ENCODE measurements at places on chromosomes 6 and 20.

GRCh38 chr20:14332866-14333265 lies 4.5 kb downstream of the FLRT3 start:
- no peak for DNase-seq

DNA sequence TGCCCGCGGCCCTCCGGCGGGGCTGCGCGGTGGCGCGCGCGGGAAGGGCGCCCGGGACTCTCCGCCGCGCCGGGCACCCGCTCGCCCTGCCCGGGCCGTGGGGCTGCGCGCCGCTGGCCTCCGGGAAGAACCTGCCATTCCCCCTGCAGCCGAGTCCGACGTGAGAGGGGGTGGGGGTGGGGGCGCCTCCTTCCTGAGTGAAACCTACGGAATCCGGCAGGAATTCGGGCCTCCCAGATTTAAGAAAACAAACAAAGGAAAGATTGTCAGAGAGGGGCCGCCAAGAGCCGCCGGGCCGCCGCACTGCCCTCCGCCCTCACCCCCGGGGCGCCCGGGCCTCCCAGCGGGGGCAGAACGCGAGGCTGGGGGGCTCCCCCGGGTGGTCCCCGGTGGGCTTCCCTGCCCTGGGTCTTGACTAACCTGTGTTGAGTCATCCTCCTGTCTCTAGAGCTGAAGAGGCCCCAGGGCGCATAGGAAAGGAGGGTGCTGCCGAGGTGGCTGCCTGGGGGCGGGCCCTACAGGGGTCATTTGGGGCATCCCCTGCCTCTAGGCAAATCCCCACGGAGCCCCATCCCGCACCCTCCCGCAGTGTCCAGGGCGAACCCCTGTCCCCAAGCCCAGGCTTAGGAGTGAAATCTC lies 42.2 kb upstream of the FOXP4 start:
- DNase-seq: peak; percentile 88

DNA sequence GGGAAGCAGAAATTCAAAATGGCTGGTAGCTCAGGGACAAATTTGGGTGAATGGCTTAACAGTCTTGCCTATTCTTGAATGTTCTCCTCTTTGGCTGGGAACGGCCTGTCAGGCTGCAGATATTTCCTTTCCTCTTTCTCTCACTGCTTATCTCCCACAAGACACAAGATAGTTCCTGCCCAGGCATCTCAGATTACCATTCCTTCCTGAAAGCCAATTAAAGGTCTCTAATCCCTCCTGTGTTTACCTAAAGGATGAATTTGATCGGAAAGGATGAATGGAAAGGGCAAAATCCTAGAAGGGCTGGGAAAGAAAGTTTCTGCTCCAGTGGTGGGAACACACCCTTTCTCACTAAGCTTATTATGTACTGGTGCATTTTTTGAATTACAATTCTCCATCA lies 95.9 kb upstream of the JAG1 start:
- peak; percentile 28 for DNase-seq

DNA sequence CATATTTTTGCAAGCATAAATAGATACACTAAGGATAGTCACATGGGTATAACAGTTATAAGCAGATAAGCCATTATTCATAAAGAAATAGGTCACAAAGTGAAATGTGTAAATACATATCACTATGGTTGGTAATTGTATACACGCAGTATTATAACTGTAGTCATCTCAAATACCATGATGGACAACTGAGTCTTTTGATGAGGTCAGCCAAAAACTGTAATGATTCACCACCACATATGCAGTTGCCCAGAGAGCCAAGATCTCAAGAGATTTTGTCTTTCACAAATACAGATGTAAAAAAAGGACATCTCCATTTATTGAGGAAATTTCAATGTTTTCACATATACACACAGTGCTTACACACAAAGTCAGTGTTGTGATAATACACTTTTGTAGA lies 28.3 kb downstream of the ZNF292 start:
- DNase-seq: no peak

DNA sequence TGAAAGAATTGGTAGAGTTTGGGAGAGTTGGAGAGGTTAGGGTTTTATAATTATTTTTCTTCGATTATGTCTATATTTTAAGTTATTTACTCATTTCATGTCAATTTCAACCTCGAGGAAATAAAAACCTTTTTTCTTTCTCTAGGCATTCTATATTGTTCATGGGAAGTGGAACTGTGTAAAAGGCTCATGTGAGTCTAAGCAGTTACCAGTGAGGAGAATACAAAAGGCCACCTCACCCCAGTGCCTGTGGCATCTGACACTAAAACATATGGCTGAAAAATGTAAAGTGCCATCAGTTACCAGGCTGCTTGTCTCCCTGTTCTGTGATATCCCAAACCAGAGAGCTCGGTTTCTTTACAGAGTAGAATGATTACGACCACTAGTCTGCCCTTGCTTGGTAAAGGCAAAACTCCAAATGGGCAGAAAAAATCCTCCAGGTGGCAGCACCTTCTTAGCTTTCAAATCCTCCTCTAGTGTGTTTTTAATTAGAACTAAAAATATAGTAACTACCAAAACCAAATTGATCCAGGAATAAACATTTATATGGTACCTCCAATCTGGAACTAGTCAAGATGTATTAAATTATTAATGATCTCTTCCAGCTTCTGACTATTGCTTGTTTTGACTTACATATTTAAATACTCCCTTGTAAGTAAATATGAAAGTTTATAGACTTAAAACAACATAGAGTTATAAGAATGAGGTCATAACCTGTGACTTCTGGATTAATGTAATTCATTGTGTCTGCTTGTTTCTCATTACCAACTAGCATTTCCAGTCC lies 122.6 kb upstream of the MCHR2 start:
- DNase-seq: peak; percentile 24

- DNase-seq: no peak
These were observed 107.0 kb downstream of the TNFRSF21 start for GRCh38 chr6:47202644-47203205.

- DNase-seq: peak; percentile 86
These were observed 85.5 kb upstream of the RPS6KA2 start for GRCh38 chr6:166712286-166713228.

- no peak for DNase-seq
These were observed 28.9 kb downstream of the STMND1 start for GRCh38 chr6:17130786-17131185.

DNA sequence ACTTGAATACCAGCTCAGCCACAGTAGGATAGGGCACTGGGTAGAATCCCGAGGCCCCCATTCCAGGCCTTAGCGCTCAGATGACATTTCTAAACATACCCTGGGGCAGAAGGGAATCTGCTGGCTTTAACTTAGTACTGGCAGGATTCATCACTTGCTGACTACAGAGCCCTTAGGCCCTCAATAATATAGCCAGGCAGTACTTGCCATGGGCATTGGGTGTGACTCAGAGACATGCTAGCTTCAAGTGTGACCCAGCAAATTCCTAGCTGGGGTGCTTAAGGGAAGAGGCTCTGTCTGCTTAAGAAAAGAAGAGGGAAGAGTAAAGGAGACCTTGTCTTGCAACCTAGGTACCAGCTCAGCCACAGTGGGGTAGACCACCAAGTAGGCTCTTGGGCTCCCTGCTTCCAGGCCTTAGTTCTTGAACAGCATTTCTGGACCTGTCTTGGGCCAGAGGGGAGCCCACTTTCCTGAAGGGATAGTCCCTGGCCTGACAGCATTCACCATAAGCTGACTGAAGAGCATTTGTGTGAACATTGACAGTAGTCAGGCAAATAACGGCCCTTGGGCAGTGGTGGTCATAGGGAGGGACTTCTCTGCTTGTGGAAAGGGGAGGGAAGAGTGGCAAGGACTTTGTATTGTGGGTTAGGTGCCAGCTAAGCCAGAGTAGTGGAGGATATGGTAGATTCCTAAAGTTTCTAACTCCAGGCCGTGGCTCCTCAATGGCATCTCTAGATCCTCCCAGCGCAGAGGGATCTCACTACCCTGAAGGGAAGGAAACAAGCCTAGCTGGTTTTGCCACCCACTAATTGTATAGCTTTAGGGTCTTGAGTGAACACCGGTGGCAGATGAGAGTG lies 48.5 kb upstream of the HACE1 start:
- DNase-seq: no peak

DNA sequence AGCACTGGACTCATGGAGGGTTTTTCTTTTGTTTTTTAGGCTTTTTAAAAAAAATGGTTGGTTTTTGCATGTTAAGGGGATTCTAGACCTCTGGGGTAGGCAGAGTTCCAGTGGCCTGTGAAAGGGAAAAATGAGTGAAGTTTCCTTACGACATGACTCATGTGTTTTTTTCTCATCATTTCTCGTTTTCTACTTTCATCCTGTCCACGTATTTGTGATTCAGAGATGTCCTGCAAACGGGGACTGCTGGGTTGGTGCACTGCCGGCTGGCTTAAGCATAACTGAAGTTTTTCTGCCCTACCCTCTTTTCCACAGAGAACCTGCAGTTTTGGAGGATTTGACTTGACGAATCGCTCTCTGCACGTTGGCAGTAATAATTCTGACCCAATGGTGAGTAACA lies 182.3 kb downstream of the SASH1 start:
- DNase-seq: no peak

GRCh38 chr6:116253188-116253504 lies 729 bp downstream of the TSPYL4 start:
- DNase-seq: no peak

DNA sequence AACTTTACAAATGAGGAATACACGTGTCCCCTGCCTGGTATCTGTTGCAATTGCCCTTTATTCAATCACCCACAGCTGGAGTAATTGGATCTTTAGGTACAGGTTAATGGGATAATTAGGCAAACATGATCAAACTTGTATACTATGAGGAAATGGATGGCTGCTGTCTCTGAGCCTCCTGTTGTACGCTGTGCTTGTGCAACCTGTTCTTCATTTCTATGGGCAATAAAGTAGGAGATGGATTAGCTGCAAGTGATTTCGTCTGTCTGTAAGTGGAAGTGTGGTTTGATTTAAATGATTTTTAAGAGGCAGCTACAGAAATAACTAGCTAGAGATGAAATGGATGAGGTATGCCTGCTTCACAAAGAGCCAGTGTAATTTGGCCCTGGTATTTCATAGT lies 474.1 kb downstream of the RNF144B start:
- DNase-seq: no peak

DNA sequence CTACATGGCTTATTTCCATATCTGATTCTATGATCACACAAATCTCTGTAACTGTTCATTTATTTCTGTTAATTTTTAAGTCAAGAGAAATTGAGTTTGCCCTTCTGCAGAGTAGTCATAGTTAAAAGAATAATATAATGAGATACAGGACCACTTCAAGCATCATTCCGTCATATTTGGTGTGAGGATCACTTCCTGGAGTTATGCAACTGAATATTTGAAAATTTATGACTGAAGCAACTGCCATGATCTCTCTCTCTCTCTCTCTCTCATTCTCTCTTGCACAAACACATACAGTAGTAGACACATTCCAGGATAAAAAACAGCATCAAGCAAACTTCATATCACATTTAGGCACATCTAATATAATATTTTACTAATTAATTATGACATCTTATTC lies 116.4 kb downstream of the COL9A1 start:
- no peak for DNase-seq

GRCh38 chr6:55438203-55438602 lies 110.9 kb downstream of the GFRAL start:
- DNase-seq: no peak

DNA sequence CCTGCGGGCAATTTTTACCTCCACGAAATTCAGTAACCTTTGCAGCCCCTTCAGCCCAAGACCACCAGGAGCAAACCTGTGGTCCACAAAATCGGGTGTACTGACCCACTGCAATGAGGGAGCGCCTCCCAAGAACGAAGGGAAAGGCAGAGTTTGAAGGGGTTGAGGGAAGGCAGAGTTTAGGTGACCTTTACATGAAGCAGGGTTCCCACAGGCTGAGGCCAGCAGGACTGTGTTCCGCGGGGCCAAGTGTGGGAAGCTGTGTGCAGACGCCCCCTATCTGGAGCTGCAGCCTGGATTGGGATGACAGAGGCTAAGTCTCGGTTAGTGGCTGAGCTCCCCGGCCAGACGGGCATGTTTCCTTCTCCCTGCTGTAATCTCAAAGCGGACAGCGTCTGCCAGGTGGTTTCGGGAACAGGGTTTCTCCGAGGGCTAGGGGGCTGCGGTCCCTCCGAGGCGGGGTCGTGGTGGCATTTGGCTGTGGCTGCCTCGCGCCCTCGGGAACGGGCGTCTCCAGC lies 826 bp upstream of the PYGB start:
- DNase-seq: peak; percentile 82

DNA sequence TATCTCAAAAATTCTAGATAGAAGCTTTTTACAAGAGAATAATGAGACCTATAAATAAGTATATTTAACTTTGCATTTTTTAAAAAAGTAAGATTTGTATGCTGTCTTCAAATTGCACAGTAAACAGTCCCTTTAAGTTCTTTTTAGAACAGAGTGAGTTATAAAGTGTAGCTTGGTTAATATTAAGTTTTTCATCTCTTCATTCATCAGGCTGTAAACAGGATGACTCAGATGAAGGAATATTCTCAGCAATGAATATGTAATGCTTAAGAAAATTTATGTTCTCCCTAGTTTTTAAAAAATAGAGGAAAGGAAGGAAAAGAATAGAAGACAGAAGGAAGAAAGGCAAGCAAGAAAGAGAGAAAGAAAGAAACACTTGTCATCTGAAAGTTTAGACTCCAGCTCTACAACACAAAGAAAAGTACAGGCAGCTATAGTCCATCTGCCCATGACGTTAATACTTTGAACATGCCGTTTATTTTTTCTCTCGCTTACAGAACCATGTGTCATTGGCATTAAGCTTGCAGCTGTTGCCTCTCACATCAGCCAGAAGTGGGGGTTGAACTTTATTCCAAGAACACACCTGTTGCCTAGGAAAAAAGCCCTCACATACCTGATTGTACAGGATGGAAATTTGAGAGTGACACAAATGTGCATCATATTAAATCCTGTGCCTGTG lies 36.1 kb downstream of the CAP2 start:
- DNase-seq: no peak

GRCh38 chr6:11756726-11757125 lies 21.9 kb downstream of the ADTRP start:
- no peak for DNase-seq

DNA sequence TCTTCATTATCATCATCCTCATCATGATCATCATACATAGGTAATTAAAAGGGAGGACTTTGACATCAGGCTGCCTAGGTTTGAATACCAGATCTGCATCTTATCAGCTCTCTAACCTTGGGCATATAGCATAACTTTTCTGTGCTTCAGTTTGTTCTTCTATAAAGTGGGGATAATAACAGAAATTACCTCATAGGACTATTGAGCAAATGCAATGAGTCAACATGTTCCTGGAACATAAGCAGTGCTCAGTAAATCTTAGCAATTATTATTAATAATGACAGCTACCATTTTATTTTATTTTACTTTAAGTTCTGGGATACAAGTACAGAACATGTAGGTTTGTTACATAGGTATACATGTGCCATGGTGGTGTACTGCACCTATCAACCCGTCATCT lies 7.2 kb downstream of the C20orf202 start:
- DNase-seq: no peak
